ENCODE measurements at places on chromosomes 16 and 17. TPM values are rescaled to one million over a fixed set of nuclear protein-coding genes. Genes with fewer than 3 reads are reported as not detected.
A peak's percentile ranks its signal among the peaks of the same experiment; 100 is the strongest.

DNA sequence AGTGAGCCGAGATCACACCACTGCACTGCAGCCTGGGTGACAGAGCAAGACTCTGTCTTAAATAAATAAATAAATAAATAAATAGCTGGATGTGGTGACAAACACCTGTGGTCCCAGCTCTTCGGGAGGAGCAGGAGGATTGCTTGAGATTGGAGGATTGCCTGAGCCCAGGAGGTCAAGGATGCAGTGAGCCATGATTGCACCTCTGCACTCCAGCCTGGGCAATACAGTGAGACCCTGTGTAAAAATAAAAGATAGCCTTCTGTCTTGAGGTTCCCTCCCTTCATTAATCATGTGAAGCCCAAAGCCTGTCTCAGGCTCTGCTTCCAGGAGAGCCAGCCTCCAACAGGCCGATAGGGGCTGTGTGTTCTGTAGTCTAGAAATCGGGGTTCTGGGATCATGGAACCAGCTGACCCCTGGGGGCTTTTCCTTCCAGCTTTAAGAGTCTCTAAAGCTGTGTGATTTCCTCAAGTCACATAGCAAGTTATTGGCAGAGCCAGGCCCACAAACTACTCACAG is 34.5 kb upstream of the IL34 start:
- no peak overlapping the region for H3K27ac ChIP-seq
- H3K4me1 ChIP-seq: no peaks in the 10 kb centered on the region
- no peak overlapping the region for H3K4me3 ChIP-seq
- DNase-seq: no peak
- peaks cover 12% of the 10 kb centered on the region for H3K27me3 ChIP-seq

DNA sequence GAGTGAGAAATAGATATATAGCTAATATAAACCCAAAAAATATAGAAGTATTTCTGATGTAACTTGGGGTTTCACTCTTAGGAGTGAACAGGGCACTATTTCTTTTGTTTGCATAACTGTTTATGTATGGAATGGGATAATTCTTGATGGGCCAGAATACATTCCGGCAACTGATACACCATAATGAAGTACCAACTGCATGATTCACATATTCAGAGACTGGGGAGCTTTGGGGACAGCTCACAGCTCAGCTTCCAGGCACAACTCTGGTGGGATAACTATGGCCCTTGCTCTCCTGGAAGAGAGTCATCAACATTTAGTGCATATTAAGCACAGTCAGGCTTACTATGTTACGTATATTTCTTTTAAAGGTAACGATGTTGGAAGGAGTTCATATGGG is 42.1 kb upstream of the ADCY7 start:
- no peak for DNase-seq
- H3K27ac ChIP-seq: no peak overlapping the region
- peaks cover 11% of the 10 kb centered on the region for H3K36me3 ChIP-seq
- H3K27me3 ChIP-seq: no peaks in the 10 kb centered on the region
- H3K4me1 ChIP-seq: no peaks in the 10 kb centered on the region

DNA sequence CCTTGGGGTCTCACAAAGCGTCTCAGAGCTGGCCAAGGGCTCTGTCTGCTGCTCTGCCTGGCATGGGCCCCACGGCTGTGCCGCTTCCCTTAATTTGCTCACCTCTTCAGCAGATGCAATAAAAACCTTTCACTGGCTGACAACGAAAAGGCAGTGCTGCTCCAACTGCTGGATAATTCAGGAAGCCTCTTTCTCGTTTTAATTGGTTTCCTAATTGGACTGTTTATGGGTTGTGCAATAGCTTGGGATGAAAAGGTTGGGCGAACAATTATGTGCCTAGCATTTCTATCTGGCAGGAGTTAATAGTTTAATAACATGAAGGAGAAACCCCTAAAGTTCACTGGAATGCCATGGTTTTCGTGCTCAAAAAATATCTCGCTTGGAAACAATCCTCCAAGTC is 234.1 kb upstream of the IRX5 start:
- no peaks in the 10 kb centered on the region for H3K36me3 ChIP-seq
- no peak overlapping the region for H3K4me3 ChIP-seq
- H3K27me3 ChIP-seq: no peaks in the 10 kb centered on the region
- no peak for DNase-seq
- no peak overlapping the region for H3K27ac ChIP-seq

DNA sequence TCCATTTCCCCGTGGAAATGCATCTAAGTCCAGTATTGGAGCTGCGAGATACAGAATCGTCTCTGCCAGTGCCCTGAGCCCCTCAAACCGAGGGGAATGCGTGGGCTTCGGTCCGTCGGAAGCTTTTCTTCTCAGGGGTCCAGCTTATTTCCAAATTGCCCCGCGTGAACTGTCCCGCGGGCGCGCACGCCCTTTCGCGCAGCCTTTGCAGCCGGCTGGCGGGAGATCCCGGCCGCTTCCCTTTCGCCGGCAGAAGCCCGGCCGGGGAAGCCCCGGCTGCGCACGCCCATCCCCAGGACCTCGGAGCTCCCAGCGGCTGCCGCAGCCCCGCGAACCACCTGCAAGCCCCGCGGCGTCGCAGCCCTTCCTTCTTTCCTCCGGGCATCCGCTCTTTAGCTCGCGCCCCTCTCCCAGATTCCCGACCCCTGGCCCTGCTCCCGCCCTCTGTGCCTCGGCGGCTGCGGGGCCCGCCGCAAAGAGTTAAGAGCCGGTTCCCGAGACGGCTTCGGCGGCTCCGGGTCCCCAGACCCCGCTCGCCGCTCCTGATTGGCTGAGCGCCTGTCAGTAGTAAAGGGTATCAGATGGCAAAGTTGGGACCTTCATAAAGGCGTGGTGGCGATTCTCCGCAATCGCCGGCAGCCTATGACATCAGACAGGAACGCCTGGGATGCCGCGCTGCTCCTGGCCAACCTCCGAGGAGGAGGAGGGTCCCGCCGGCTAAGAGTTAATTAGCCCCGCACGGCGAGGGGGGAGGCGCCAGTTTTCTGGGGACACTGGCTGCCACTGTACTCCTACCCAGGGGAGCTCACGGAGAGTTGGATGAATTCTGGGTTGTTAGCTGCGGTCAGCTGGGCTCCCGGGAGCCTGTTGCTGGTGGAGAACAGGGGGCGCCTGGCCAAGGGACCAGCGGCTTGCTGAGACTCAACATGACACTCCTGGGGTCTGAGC is at the start of gene MYOCD:
Gene MYOCD, plus strand, starts transcription at position 628 of the 948 bp plus-strand sequence. Its CDS starts 299 bp downstream, at position 927.
- no peaks in the 10 kb centered on the region for H3K4me1 ChIP-seq
- no peaks in the 10 kb centered on the region for H3K36me3 ChIP-seq
- H3K27ac ChIP-seq: no peak within 1 kb of the TSS
- H3K27me3 ChIP-seq: peaks cover 82% of the 10 kb centered on the region
- DNase-seq: no peak
- no peak within 1 kb of the TSS for H3K4me3 ChIP-seq

- H3K4me3 ChIP-seq: no peak overlapping the region
- H3K27me3 ChIP-seq: no peaks in the 10 kb centered on the region
- H3K27ac ChIP-seq: no peak overlapping the region
- H3K36me3 ChIP-seq: peaks cover 11% of the 10 kb centered on the region
- no peak for DNase-seq
Observed at GRCh38 chr17:15478845-15479244, 11.4 kb upstream of the CDRT4 start.

DNA sequence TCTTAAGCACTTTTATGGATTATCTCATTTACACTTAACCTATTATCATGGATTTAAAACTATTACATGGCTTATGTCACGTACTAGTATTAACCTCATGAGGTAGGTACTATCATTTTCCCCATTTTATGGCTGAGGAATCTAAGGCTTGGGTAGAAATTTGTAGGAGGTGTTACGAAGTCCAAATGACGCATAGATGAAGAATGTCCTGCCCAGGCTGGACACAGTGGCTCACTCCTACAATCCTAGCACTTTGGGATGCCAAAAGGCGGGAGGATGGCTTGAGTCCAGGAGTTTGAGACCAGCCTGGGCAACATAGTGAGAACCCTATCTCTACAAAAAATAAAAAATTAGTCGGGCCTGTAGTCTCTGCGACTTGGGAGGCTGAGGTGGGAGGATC is 4.8 kb upstream of the C1QL1 start:
- peaks cover 32% of the 10 kb centered on the region for H3K27me3 ChIP-seq
- no peak overlapping the region for H3K4me3 ChIP-seq
- no peaks in the 10 kb centered on the region for H3K36me3 ChIP-seq
- no peak for DNase-seq
- H3K27ac ChIP-seq: no peak overlapping the region

GRCh38 chr17:3475251-3475685 is 529 bp upstream of the ASPA start:
- no peaks in the 10 kb centered on the region for H3K4me1 ChIP-seq
- peaks cover 22% of the 10 kb centered on the region for H3K27me3 ChIP-seq
- no peak for DNase-seq
- no peaks in the 10 kb centered on the region for H3K36me3 ChIP-seq
- no peak overlapping the region for H3K4me3 ChIP-seq

DNA sequence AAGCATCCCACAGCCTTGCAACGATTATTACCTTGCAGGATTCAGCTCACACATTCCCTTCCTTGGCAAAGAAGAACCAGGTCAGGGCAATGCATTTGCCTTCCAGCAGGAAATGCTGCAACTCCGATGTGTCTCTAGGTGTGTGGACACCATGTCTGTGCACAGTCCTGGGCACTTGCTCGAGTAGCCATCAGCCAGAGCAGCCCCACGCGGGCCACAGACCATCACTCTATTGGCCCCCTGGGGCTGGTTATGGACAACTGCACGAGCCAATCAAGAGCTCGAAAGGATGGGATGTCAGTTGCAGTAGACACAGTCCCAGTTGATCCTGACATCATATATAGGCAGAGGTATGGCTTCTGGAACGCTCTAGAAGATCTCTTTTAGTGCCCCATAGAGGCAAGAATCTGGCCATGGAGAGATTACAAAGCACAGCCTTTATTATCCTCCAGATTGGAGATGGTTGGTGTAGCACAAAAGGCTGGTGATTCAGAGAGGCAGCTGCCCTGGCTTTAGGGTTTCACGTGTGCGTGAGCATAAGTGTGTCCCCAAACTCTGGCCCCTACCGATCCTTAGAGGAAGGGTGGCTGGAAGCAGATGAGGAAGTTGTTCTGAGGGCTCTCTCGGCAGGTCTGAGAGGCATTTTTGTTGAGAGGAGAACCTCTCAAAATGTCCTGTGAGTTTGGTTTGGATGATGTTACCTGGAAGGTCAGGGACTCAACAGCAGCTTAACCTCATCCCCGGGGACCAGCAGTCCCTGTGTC is 403.8 kb downstream of the SEC14L1 start:
- peaks cover 33% of the 10 kb centered on the region for H3K27me3 ChIP-seq
- DNase-seq: no peak
- no peak overlapping the region for H3K27ac ChIP-seq
- peaks cover 18% of the 10 kb centered on the region for H3K4me1 ChIP-seq
- H3K4me3 ChIP-seq: no peak overlapping the region

DNA sequence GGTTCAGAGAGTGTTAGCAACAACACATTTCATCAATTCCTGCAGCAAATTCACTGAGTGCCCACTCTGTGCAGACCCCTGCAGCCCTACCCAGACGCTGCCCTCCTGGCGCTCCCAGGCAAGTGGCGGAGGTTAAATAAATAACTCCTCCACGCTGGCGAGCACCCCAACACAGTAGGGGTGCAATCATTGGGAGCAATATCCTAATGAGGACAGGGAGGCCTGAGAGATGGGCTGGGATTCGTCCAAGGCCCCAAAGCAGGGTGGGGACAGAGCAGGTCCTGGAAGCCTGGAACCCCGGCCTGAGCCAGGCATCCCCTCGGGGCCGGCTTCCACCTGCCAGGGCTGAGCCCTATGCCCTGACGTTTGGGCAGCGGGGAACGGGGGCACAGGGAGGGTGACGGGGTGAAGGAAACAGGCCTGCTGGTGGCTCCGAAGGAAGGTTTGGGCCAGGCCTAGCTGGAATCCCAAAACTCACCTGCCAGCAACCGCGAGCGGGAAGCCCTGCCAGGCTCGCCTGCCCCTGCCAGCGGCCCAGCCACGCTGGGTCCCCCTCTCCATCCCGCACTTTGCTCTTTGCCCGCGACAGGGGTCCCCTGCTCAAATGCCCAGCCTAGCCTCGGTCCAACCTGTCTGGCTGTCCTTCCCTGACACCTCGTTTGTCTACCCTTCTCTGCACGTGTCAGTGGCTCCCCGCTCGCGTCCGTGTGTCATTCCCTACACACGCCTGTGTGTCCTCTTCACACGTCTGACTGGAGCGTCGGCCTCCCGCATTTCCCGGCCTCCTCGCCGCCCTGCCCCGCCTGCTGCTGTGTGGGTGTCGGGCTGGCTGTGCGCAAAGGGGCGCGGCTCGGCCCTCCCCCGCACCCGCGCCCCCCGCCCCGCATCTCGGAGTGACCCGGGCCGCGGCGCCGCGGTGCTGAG is 721 bp upstream of the BEAN1 start:
- H3K4me3 ChIP-seq: peak overlapping the region; percentile 31
- no peak overlapping the region for H3K27ac ChIP-seq
- H3K36me3 ChIP-seq: no peaks in the 10 kb centered on the region
- DNase-seq: no peak

DNA sequence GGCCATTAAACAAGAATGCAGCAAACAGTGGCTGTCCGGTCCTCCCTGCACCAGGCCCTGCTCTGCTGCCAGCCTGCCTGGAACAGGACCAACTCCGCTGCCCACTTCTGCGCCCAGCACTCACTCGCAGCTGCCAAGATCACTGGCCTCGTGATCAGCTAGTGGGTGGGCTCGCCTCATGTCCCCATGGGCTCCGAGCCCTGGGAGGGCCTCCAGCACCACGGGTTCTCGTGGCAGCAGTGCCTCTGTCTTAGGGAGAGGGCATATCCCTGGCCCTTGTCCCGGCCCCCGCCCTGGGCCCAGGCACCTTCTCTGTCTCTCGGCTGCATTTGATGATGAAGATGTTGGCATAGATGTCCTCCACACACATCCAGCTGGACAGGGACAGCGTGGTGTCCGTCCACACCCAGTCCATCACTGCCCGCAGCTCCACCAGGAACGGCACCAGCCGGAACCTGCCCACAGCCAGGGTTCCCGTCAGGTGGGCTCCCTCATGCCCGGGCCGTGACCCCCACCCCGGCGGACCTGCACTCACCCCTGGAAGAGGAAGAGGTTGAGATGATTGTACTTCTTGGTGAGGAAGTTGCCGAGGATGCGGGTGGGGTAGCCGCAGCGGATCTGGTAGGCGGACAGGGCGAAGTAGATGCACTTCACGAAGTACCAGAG is 13.1 kb downstream of the CTU2 start:
- no peaks in the 10 kb centered on the region for H3K4me1 ChIP-seq
- peaks cover 7% of the 10 kb centered on the region for H3K36me3 ChIP-seq
- DNase-seq: no peak
- no peaks in the 10 kb centered on the region for H3K27me3 ChIP-seq
- no peak overlapping the region for H3K27ac ChIP-seq

- no peaks in the 10 kb centered on the region for H3K36me3 ChIP-seq
- H3K4me1 ChIP-seq: peaks cover 28% of the 10 kb centered on the region
Observed at GRCh38 chr17:49572226-49572625, 3.4 kb upstream of the NXPH3 start.

GRCh38 chr16:70661918-70662641 is 15.7 kb downstream of the IL34 start:
- H3K4me1 ChIP-seq: no peaks in the 10 kb centered on the region
- H3K36me3 ChIP-seq: peaks cover 10% of the 10 kb centered on the region
- DNase-seq: no peak
- no peaks in the 10 kb centered on the region for H3K27me3 ChIP-seq

- DNase-seq: no peak
- peak overlapping the region; percentile 65 for H3K4me3 ChIP-seq
- peaks cover 22% of the 10 kb centered on the region for H3K4me1 ChIP-seq
- H3K27ac ChIP-seq: no peak overlapping the region
- peaks cover 55% of the 10 kb centered on the region for H3K27me3 ChIP-seq
- H3K36me3 ChIP-seq: peaks cover 24% of the 10 kb centered on the region
Observed at GRCh38 chr16:54281535-54282201, 4.9 kb downstream of the IRX3 start.

Gene DNASE1L2
- not detected for polyA plus RNA-seq

Gene AGRP
- polyA plus RNA-seq: not detected

Gene TRIM25
- polyA plus RNA-seq: 0.74 TPM

Gene DLG4
- polyA plus RNA-seq: 0.08 TPM

Gene UTS2R
- polyA plus RNA-seq: not detected

Gene EIF4A3
- polyA plus RNA-seq: 66.4 TPM

Measured in naive B cell (primary cell).